Right hindlimb (tissue), 1 donor: ENCODE measurements at places on chromosomes 1 and 21.

DNA sequence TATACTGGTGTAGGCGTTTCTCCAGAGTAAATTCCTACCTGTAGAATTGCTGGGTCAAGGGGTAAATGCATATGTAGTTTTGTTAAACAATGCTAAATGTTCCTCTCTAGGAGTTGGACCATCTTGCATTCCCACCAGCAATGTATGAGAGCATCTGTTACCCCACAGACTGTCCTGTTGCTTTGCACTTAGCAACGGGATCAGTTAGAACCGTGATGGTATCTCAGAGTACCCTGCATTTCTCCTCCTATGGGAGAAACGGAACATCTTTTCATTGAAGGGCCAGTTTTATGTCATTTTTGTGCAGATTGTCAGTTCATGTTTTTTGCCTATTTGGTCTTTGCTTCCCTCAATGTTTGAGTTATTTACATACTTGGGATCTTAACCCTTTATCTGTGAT, 18.0 kb upstream of the RIPPLY3 start:
- DNase-seq = no peak

GRCh38 chr1:15090373-15090772, 63.2 kb upstream of the TMEM51 start:
- peak; percentile 63 for DNase-seq

GRCh38 chr1:51518033-51518585, 957 bp downstream of the EPS15 start:
- DNase-seq = peak; percentile 64

GRCh38 chr1:115476616-115477015, 138.6 kb upstream of the NGF start:
- no peak for DNase-seq

DNA sequence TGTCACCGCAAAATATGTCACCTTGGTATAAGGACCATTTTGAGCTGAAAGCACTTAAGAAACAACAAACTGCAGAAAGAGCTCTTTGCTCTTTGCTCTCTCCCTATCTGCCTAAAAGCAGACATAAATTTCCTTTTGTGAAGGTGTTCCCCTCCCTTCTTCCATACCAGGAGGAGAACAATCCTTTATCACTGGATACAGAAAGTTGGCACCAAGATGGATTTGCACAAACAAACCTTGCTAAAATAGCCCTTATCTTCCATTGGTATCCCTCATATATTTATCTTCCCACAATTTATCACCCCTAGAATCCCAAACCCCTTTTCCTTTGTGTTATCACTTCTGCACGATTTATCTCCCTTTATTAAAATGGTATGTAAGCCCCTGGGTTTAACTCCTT, 51.4 kb downstream of the DPYD start:
- DNase-seq = no peak

GRCh38 chr1:47732489-47732888, 264.7 kb downstream of the TRABD2B start:
- DNase-seq = no peak

GRCh38 chr1:236689713-236690569, 3.6 kb downstream of the ACTN2 start:
- no peak for DNase-seq
